Osteocyte (in vitro differentiated cells): ENCODE measurements at places on chromosomes 2 and 18.

- DNase-seq = no peak
These were observed 20.6 kb upstream of the UBE2E3 start for GRCh38 chr2:180959787-180960186.

DNA sequence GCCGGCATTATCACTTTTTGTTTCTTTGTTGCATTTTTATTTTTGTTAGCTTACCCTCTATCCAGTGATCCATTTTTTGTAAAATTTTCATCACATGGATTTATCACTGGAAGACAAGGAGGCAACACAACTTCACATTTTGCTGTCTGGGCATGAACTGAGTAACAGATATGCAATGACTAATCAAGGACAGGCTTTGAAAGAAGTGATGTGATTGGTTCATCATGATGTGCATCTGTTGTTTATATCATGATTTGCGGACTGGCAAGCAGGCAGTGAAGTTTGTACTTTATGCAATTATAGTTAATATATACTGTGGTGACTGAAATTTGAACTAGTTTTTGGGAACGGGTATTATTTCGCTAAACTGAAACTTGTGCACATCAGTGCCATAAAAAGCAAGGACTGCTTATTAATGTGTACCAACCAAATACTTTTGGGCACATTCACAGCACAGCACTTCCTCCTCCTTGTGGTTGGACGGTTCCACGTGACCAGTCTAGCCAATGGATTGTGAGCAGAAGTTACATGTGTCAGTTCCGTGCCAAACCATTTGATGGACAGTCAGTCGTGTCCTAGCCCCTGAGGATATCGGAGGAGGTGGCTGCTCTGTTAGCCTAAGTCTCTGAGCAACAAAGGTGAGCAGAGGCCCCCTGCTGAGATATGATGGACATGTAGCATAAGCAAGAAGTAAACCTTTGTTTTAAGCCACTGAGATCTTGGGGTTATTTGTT, 201.4 kb upstream of the SIX2 start:
- no peak for DNase-seq

DNA sequence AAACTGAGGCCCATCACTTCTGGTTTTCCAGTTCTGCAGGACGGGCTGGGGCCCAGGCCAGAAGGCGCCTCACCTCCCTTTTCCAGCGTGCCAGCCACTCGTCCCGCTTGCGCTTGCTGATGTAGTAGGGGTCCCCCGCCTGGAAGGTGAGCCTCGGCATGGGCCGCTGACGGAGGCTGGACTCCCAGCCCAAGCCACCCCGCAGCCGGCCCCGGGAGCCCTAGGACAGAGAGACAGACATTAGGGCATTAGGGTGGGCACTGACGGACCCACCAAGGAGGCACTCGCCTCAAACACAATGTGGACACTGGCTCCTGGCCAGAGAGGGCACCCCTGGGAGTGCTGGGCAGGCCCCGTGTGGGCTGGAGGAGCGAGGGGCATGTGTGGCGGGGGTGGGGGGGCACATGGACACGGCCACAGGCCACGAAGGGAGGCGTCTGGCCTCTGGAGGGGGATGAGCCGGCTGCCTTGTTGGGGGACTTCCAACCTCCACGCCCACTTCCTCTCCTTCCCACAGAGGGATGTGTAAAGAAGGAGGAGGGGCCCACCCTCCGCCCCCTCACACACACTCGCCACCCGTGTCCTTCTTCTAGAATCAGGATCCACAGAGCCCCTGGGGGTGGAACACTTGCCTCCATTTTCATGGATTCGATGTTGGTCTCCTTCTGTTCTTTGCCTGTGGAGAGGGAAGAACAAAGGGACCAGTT, 66.7 kb downstream of the DNMT3A start:
- no peak for DNase-seq

GRCh38 chr2:100853909-100854810, 34.2 kb downstream of the NPAS2 start:
- DNase-seq = no peak

DNA sequence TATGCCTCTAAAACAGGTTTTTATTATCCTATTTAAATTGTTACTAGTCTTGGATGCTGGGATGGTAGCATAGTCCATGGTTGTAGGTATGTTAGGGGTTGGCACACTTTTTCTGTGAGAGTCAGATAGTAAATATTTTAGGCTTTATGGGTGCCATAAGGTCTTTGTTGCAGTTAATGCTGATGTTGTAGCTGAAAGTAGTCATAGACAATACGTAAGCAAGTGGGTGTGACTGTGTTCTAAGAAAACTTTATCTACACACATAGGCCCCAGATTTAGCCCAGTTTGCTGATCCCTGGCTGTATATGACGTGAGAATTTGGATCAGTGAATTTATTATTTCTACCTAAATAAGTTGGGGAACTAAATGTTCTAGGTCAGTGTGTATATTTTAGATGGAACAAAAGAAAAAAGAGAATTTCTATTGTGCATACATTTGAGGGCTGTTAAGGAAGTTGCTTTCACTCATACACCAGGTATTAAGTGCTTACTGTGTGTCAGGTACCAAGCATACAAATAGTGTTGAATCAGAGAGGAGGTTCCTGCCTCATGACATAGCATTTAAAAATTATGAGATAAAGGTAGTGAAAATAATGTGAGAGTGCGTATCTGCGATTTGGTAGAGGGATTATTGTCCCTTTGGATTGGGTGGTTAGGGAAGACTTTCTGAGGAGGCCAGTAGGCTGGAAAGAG, 39.4 kb downstream of the AGFG1 start:
- no peak for DNase-seq

GRCh38 chr2:226892729-226893128, 56.9 kb downstream of the RHBDD1 start:
- no peak for DNase-seq

GRCh38 chr2:8116661-8117060, 565.2 kb upstream of the ID2 start:
- DNase-seq = no peak

GRCh38 chr18:35197296-35197695, 43.5 kb upstream of the ZNF397 start:
- DNase-seq = no peak

GRCh38 chr18:69968039-69968438, 20.4 kb upstream of the CD226 start:
- no peak for DNase-seq

GRCh38 chr18:59467497-59467896, 108.4 kb upstream of the LMAN1 start:
- no peak for DNase-seq

- DNase-seq = no peak
These were observed 108.8 kb downstream of the SPOPL start for GRCh38 chr2:138610201-138610953.

- no peak for DNase-seq
These were observed 98.2 kb upstream of the PMAIP1 start for GRCh38 chr18:59801576-59801975.

- DNase-seq = peak; percentile 89
These were observed 1.9 kb upstream of the MEIS1 start for GRCh38 chr2:66432801-66433694.

GRCh38 chr2:37809525-37809924, 115.6 kb upstream of the RMDN2 start:
- DNase-seq = no peak

GRCh38 chr18:37265382-37265781, 300.2 kb downstream of the CELF4 start:
- no peak for DNase-seq

DNA sequence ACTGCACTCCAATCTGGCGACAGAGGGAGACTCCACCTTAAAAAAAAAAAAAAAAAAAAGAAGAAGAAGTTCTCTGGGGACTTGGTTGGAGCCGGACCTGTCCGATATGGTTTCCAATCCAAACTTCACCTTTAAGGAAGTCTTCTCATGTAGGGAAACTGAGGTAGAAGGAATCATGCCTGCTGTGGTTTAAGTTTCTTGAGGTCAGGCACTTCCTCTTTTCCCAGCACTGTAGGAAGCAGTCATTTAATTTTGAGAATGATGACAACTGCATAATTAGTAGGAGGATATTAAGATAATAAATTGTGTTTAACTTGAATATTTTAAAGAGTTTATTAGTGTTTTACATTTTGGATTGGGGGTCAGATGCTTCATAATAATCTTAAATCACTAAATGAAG, 62.9 kb downstream of the KCNE4 start:
- no peak for DNase-seq

DNA sequence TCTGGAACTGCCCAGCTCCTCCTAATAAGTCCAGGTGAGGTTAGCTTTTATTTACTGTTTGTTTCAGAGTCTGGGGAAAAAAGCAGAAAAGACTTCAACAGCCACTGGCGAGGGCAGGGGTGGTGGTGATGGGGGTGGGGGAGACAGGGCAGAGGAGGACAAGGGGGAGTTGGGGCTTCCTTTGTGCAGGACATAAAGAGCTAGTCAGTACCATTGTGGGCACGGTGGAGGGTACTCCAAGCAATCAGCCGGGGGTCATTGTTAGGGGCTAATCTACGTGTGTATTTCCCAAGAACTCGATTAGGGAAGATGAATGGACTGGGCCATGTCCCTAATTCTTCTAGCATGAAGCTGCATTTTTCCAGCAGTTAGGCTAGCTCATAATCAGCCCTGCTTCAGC, 2.8 kb upstream of the RAX start:
- DNase-seq = no peak

GRCh38 chr18:27311114-27311513, 126.0 kb upstream of the CHST9 start:
- no peak for DNase-seq

DNA sequence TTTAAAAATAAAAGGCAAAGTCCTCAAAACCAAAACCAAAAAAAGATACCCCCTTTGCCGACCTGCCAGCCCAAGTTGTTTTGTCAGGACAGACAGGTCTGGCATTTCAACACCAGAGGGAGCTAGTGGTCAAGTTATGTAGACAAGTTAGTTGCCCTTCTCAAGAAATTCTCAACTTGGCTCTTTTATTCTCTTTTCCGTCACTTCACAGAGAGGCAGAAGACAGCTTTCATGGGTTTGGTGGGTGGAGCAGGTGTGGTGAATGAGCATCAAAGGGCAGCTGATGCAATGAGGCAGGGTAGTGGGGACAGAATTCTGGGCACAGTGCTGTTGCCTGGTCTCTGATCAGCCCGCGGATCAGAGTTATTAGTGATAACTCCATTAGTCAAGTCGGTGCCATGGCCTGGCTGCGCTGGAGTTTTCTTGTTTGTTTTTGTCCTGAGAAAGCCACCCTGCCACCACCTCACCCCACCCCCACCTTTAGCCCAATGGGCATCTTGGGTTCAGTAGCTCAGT, 303.7 kb upstream of the EPAS1 start:
- DNase-seq = peak; percentile 84
